ENCODE measurements at places on chromosomes 16 and 17. TPM values are rescaled to one million over a fixed set of nuclear protein-coding genes. Genes with fewer than 3 reads are reported as not detected.

Gene CCL17
- total RNA-seq = not detected

Gene FAM83G
- total RNA-seq = 60.0 TPM

Gene HSD17B1
- total RNA-seq = 0.34 TPM

Gene PARD6A
- 12.1 TPM for total RNA-seq

Gene SLC35G6
- total RNA-seq = not detected

Gene BCO1
- total RNA-seq = 0.14 TPM

Gene HOXB9
- total RNA-seq = 77.0 TPM

Gene ATP6V0D1
- 157 TPM for total RNA-seq

Gene VMO1
- not detected for total RNA-seq

All from kidney epithelial cell (primary cell).